Common myeloid progenitor, CD34-positive (primary cell): ENCODE measurements at places on chromosomes 2 and 18.

GRCh38 chr2:71226096-71226964 lies 573 bp downstream of the PAIP2B start:
- DNase-seq = peak; percentile 57

DNA sequence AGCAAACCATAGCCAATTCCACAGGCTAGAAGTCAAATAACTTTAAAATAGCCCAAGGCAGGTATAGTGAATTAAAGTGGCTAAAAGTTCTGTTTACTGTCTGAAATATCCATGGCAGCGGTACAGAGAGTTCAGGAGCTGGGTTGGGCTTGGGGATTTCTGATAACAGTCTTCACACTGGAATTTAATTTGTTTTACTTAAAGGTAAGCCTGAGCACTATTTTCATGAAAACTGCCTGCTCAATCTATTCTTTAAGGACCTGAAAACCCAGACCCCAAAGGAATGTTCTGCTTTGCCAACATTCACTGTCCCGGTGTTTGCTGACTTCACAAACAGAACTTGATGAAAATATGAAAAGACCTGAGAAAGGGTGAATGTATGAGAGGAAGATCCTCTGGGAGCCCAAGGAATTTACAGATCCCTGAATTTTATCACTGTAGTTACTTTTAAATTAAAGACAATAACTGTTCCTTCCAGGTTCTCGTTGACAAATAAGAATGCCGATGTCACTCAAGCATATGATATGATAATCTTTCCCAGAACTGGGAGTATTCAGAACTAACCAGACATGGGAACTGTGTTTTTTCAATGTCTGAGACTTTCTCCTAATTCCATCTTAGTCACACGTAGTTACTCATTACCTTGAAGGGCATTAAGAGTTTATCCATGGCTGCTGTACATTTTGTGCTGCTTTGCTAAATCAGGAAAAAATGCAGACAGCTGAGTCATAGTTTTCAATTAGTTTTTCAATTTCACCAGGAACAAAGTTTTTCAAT lies 28.3 kb upstream of the ITGB6 start:
- no peak for DNase-seq

GRCh38 chr2:120731175-120731574 lies 4.5 kb upstream of the GLI2 start:
- DNase-seq = no peak

DNA sequence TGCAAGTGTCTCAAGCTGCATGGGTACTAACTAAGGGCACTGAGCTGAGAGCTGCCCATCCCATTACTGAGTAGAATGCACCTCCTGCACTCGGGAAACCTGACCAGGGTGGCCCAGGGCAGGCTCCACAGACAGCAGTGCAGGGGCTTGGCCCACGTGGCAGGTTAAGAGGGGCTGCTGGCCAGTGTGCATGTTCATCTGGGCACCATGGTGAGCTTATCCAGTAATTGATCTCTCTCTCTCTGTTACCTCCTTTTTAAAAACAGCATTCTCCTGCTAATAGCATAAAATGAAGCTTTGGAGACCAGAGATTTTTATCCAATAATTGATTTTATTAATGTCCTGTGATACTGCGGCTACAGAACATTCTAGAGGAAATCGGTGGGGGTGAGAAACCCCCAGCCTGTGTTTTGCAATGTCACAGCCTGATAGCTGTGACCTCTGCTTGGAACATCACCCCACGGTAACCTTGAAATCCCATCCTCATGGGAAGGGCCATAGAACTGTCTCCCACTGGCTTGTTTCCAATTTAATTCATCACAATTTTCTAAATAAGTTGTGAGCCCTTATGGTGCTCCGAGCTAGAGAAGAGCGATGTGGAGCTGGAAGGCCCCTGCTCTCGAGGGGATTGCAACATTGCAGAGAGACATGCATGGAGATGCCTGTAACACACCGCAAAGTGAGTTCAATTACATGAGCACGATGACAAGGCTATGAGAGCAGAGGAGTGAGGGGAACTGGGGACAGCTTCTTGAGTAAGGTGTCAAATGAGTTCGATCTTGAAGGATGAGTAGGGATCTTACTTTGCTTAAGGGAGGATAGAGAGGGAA lies 143.8 kb downstream of the GALNT14 start:
- no peak for DNase-seq

GRCh38 chr2:241964133-241964532 lies 94.6 kb downstream of the RTP5 start:
- DNase-seq = no peak

DNA sequence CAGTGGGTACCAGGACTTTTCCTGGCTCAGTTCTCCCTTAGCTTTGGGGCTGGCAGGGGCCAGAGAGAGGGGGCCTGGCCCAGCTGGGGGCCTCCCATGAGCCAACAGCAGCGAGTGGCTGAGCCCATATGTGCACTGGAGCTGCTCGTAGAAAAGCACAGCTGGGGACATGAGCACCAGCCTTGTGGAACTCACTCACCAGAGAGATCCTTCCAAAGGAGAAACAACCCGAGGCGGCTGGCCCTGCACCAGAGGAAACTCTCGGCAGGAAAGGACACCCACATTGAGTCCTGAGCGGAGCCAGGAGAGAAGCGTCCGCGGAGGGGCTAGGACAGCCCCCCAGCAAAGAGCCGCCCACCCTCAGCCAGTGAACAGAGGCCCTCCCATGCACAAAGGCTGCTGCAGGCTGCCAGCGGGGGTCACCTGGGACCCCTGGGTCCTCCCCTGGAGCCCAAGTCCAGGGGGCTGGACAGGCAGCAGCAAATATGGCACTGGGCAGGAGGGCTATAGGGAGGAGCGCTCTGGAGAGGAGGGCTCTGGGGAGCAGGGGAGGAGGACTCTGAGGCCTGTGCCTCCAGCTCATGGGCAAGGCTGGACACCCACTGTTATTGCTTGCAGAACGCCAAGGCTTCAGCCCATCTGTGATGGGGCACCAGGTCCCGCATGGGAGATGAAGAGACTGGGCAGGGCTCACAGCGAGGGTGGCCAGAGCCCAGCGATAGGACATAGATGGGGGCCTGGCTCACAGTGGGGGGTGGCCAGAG lies 42.1 kb upstream of the SNED1 start:
- DNase-seq = no peak

DNA sequence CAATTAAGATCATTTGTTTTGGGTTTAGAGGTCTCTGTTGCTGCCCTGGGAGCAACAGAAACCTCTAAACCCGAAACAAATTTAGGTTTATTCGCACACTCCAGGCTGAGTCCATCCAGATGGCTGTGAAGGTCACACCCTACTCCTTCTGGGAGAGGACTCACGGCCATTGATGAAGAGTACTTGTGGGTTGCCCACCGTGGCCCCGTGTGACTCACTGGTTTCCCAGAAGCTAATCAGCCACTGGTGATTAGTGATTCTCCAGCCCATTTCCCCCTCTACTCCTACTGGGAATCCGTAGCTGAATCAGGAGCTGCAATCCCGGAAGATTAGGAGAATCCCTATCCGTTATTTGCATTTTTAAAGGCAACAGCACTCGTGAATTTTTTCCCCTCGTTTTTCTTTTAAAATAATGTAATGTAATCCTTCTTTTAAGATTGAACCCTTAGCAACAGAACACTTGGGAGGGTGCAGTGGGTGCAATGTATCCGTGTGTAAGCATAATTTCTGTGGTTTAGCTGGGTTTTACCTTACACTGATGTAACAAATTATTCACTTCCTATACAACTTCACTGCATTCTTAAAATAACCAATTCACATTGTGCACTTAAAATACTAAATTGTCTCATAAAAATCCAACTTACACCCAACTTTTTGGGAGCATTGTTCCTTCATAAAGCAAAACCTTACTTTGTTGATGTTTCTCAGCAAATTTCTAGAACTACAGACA lies 27.5 kb upstream of the EPAS1 start:
- DNase-seq = peak; percentile 64

- no peak for DNase-seq
These were observed 39.1 kb upstream of the ANKRD44 start for GRCh38 chr2:197349699-197350098.
